DMS 273 treated with DMSO at 0.1 percent for 48 hours (cell line): ENCODE measurements at places on chromosomes 16 and 17.

DNA sequence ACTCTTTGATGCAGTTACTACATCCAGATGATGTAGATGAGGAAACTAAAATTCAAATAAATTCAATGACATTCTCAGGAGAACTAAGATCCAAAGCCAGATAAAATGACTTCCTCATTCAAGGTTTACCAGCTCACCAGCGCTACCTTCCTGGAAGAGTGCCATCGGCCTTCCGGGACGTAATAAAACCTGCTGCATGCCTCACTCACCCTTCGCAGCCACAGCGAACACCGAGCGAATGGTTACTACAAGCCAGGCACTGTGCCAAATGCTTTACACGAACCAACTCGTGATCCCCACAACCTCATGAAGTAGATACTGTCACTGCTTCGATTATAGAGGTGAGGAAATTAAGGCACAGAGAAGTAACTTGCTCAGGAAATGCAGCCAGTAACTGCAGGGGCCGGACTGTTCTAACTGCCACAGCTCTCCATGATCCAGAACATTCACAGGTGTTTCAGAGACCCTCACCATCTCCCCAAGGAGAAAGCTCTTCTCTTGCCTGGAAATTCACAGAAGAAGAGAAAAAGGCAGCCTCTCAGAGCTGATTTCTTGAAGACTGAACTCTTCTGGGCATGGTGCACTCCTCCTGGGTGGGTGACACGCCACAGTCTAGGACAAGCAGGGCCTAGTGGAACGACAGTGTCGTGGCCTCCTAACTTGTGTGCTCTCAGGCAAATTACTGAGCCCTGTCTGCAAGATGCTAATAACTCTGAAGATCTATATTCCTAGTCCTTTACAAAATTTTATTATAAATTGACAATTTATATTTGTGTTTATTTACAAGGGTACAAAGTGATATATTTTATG is 46.8 kb downstream of the HIC1 start:
- DNase-seq = no peak

DNA sequence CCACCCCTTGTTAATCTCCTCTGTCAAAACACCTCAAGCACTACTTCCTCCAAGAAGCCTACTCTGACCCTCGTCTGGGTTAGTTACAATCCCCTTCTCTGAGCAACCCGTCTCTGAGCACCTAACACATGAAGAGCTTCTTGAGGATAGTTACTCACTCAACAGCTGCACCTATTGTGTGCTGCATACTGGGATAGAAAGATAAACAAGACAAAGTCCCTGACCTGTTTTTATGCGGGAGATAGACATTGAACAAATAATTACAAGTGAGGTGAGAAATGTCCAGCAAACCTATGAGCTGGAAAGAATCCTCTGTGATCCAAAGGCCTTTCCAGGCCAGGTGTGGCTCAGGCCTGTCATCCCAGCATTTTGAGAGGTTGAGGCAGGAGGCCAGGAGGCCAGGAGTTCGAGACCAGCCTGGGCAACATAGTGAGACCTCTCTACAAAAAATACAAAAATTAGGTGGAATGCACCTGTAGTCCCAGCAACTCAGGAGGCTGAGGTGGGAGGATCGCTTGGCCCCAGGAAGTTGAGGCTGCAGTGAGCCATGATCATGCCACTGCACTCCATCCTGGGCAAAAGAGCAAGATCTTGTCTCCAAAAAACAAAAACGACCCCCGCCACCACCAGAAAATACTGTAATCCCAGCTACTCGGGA is 5.5 kb upstream of the ZNF771 start:
- no peak for DNase-seq

DNA sequence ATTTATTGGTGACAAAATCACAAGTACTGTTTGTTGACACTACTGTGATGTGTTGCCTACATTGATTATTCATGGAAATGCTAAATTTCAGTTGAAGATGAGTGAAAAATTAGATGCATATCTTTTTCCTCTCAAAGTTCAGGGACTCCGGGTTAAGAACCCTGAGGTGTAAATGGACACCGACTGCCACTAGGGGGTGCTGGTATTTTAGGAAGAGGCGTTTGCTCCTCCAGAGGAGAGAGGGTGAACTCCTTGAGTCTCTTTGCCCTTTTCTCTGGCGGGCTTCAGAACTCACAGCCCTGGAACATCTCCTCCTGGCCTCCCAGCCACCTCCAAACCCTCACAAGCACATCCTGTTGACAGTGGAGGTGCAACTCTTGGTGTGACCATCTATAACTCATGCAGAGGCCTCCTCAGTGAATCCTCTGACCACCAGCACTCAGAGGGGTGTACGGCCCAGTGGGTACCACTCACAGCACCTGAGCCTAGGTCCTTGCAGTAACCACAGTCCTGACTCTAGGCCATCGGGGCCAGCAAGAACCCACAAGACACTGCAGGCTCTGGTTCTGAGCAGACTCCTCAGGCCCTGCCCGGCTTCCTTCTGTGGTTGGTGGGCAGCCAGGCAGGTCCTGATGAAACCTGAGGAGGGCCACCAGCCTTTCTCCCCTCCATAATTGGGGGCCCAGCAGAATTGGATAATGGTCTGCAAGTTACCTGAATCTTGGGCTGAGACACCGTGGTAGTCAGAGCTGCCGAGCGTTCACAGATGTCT is 26.2 kb upstream of the PIK3R5 start:
- no peak for DNase-seq

DNA sequence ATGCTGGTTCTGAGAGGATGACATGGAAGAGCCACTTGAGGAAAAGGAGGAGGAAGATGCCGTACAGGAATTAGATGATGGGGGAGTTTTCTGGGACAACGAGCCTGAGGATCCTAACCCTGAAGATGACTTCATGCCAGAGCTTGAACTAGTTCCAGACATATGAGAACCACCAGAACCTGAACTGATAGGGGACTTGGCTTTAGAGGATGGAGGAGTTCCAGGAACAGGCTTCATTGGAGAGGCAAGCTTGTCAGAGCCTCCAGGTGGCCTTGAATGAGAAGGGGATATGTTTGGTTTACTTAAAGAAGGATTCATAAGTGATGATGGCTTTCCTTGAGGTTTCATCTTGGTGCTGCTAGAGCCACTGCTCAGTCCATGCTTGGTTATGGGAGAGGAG is 6.9 kb upstream of the FBXL20 start:
- DNase-seq = no peak

DNA sequence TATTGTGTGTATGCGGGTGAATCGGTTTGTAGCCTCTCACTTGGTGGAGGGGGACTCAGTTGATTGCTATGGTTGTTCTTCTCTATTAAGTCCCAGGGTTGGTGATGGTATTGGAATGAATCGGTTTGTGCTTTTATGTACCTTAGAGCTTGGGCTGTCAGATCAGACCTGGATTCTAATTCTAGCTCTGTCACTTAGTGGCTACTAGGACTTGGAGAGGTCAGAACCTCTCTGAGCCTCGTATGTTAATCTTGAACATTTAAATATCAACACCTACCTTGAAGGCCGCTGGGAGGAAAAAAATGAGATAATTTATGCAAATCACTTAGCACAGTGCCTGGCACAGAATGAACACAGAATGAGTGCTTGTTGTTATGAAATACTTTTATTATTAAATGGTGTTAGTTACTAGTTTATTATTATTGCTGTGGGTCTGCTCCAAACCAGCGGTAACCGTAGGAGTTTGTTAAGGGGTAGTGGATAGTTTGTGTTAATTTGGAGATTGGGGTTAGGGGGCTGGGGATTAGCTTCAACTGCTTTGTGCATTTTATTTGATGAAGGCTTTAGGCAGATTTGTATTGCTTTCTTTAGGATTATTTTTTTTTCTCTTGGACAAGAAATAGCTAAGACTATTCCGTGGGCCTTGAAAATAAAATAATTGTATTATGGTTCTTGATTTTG is 3.5 kb downstream of the KDM6B start:
- no peak for DNase-seq

GRCh38 chr16:67459066-67459860 is 21.7 kb downstream of the ATP6V0D1 start:
- peak; percentile 78 for DNase-seq

DNA sequence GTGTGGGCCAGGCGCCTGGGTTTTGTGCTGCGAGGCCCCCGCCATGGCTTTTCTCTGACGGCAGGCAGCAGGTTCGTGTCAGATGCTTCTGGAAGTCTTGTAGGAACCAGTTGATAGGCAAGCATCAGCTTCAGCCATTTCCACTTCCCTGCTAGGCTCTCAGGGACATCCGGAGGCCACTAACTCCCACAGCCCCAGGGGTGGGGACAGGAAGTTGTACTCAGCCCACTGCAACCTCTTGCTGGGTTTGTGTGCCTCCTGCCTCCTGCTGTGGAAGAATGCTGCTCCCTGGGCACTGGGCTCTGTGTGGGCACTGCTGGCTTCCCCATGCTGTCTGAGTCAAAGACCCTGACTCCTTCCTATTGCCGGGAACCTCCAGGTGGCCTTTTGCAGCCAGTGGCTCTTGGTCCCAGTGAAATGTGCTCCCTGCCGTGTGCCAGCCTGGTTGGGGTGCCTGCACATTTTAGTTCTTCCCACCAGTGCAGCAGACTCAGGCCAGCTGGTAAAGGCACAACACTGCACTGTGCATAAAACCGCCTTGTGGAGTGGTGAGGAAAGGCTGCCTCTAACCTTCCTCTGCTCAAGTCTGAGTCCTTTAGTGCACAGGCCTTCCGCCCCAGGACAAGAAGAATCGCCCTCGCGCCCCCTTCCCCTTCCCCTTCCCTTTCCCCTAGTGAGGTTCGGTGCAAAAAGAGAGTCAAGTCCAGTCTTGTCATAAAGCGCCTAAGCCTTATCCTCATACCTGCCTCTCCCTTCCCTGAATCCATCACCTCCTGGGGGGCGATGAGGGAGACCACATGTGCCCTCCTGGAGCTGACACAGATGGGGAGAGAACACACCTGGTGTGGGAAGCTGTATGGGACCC is 16.6 kb downstream of the LDHD start:
- DNase-seq = no peak

DNA sequence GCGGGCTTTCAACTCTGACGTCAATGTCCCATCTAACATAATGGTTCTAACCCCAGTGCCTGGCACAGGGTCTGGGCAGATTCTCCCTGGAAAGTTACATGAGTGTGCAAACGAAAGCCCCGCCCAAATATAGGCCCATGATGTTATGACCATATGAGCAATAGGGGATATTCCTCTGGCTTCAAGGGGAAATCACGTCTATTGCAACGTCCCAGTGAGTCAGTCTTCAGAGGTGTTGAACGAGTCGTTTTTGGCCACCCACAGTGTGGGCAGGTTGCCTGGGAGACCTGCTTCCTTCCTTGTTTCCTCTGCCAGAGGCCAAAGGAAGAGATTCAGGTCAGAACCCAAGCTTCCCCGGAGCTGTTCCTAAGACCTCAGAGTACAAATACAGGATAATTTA is 30.3 kb downstream of the PIK3R5 start:
- DNase-seq = no peak

DNA sequence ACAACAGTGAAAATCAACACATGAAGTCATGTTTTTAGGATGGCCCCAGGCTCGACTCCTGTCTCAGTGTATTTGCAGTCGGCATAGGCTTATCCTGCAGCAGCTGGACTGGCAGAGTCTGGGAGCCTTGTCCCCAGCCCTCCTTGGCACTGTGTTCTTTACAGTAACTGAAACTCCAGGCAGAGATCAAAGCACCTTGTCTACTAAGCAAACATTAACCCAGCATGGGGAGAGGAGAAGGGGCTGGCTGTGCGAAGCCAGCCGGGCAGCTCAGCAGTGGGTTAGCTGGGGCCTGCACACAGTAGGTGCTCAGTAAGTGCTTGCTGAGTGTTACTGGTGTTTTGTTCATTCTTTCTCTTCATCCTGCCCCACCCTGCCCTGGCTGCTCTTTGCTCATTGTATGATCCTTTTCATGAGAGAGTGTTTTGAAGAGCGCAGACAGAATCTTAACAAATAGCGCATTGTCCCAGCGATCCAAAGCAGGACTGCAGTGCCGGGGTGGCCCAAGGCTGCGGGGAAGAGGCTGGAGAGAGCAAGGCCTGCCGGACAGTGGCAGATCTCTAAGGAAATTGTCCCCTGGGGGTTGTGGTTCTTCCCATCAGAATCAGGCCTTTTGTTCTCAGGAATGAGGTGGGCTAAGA is 23.5 kb upstream of the ITGB4 start:
- DNase-seq = no peak

DNA sequence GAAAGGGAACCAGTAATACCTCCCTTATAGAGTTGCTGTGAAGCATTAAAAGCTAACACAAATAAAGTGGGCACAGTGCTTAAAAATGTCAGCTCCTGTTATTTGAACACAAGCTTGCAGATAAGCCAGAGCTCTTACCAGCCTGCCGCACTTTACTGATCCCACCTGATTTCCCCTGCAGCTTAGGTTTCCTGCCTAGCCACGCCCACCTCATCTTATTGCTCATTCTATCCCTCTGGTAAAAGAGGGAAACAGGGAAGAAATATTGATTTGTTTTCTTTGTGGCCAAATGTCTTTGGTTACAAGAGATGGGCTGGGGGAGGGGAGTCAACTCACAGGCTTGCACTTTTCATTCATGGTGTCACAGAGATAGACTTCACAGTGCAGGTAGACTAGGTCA is 9.6 kb upstream of the GP2 start:
- no peak for DNase-seq

DNA sequence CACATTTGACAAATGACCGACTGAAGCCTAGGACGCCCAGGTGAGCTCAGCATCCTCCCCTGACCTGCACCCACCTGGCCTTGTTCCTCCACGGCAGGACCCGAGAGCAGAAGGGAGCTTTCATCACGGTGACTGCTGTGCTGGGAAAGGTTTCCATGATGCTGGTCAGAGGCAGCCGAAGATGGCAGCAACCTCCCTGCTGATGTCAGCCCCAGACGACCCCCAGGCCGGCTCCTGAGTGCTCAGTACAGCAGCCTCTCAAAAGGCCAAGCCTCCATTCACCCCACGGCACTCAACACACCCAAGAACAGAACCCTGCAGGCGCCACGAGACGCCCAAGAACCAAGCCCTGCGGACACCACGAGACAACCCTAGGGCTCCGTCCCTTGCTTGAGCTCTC is 119.8 kb downstream of the ANKRD11 start:
- DNase-seq = no peak

DNA sequence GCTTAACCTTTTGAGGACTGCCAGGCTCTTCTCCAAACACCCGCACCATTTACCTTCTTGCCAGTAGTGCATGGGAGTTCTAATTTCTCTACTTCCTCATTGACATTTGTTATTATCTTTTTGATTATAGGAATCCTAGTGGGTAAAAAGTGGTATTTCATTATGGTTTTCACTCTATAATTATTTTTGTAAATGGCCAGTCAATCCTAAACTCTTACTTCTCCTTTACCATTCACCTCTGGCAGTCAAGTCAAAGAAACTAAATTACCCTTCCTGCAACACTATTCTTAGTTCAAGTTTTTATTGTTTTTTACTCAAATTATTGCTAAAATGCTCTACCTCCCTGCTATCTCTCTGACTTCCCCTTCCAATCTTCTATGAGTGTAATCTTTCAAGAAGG is 29.8 kb upstream of the ANKFY1 start:
- no peak for DNase-seq

GRCh38 chr17:79874329-79874981 is 35.2 kb upstream of the CBX4 start:
- DNase-seq = peak; percentile 14
